ENCODE measurements at places on chromosomes 12 and 14.

DNA sequence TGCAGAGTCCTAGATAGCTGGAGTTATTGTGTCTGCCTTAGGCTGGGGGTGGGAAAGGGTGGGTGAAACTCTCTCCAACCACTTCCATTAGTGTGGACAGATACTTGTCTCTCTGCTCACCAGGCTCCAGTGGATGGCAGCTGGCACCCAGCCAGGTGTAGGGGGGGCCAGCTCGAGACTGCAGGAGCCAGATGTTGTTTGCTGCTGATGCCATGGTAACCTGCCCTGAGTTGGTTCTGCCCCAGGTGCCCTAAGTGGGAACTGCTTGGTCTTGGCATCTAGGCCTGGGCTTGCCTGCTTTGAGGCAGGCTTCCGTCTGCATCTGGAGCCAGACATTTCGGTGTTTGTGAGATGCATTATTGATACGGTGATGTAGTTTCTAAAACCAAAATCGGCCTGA is 82.2 kb downstream of the ADCK1 start:
- no peak for DNase-seq

DNA sequence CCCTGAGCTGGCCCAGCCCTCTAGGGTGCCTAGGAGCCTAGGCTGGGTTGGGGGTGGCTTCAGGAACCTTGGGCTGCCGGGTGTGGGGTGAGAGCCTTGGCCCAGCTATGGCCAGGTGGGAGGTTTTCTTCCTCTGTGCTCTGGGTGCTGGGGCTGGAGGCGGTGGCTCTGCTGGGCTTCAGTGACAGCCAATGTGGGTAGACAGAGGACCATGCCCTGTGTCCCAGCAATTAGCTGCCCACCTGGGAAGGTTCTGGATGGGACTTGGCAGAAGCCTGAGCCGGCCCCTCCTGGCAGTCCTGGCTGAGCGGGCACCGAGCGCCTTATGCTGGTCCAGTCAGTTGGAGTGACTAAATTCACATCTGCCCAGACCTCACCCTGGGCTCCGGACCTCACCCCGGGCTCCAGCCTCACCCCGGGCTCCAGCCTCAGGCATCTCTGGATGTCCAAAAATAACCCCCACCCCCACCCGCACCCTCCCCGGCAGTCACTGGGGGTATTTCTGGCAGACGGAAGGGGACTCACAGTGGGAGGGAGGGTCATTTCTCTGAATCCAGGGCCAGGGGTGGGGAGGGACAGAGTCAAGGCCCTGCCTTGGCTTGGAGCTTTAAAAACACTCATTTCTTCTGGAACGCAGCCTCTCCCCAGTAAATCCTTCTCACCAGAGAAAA is 46.9 kb downstream of the CYP46A1 start:
- DNase-seq = no peak

DNA sequence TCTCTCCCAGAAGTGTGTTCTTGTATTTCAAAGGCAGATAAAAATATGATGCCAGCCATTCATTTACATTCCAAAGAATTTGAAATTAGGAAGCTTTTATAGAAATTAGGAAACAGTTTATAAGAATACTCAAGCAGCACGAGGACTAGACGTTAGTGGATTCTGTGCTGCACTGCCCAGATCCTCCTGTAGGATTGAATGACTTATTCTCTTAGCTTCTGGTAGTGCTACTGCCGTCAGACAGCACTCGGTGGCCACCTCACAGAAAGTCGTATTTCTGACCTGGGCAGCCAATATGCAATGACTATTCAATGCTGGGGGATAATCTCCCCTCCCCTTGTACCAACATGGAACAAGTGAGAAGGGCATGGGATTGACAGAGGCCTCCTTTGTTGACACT is 326.4 kb downstream of the RPL10L start:
- DNase-seq = no peak

DNA sequence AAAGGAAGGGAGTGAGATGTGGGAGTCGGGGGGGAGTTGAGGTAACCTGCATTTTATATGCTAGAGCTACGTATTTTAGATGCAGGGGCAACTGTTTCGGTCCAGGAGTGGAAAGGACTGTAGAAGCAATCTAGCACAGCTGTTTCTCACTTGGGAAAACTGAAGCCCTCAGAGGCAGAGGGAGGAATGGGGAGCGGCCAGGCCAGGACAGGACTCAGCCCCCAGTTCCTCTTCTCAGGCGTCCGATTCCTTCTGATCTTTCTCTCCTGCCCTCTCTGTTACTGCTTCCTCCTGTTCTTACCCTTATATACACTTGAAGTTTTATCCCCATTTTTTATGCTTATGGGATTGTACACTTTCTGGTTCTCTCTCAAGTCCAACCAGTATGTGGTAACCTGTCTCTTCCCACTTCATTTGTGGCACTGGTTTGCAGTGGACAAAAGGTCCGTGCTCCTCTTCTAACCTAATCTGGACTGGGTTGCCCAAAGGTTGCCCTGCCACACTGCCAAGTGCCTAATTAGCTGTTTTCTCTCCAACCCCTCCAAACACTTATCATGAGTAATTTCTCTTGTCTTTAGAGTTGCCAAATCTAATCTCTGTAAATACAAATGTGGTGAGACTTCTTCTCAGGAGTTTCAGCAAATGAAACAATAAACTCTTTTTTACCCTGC is 16.2 kb downstream of the LPCAT3 start:
- DNase-seq = no peak

- peak; percentile 41 for DNase-seq
Observed at GRCh38 chr12:122979908-122980182, 636 bp upstream of the ARL6IP4 start.

GRCh38 chr14:73763396-73763795 is 49.2 kb upstream of the PNMA1 start:
- no peak for DNase-seq

GRCh38 chr12:122793685-122794106 is 19.3 kb downstream of the CCDC62 start:
- peak; percentile 67 for DNase-seq

GRCh38 chr14:64786296-64787149 is 82.3 kb downstream of the PLEKHG3 start:
- DNase-seq = no peak

DNA sequence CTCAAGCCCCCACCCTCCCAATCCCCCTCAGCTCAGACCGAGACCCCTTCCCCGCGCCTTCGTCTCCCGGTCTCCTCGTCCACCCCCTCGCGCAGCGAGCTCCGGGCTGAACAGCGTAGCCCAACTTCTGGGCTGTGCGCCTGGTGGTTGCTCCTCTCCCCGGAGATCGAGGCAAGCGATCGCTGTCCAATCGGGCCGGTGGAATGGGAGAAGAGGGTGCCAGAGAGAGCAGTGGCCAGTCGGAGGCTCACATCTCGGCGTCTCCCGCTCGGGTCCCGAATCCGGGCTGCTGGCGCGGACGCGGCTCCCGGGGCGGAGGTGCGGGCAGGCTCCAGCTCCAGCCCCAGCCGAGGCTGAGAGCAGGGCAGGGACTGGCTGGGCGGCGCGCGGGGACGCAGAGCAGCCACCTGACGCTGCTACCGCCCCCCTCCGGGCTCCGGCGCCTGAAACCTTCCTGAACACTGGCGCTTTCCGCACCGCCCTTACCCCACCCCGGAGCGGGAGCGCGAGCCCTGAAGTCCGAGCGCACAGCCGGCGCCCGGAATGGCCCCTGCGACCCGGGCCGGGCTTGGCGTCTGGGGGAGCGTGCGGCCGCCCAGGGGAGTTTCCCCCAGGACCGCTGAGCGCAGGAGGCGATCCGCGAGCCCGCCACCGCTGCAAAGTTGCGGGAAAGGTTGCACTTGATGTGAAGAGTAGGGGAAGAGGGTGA is 508 bp upstream of the KCNH5 start:
- DNase-seq = no peak

DNA sequence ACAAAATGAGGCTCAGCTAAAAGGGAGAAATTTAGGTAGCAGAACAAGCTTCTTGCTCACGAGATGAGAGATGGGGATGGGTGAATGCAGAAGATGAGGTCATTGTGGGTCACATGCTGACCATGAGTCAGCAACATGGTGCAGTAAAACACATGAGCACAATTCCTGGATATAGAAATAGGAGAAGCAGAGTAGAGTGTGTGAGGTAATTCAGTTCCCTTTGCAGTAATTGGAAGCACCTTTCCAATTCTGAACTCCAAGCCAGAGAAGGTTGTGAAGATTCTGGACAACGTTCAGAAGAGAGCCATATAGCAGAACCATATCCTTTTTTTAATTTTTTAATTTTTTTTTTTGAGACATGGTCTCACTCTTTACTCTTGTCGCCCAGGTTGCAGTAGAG is 62.0 kb upstream of the LMNTD1 start:
- no peak for DNase-seq

DNA sequence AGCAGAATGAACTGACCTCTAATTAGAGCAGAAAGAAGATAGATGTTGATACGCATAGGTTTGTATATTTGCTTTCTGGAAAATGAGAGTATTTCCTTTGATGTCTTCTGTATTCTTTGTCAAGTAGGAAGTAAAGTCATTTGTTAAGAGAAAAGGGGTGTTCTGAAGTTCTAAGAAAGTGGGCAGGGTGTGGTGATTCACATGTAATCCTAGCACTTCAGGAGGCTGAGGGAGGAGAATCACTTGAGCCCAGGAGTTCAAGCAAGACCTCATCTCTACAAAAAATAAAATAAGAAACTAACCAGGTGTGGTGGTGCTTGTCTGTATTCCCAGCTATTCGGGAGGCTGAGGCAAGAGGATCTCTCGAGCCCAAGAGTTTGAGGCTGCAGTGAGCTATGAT is 2.8 kb downstream of the RHNO1 start:
- no peak for DNase-seq

GRCh38 chr12:12764824-12765223 is 20.6 kb upstream of the APOLD1 start:
- DNase-seq = no peak

GRCh38 chr14:34318014-34318413 is 144.0 kb downstream of the SPTSSA start:
- no peak for DNase-seq

DNA sequence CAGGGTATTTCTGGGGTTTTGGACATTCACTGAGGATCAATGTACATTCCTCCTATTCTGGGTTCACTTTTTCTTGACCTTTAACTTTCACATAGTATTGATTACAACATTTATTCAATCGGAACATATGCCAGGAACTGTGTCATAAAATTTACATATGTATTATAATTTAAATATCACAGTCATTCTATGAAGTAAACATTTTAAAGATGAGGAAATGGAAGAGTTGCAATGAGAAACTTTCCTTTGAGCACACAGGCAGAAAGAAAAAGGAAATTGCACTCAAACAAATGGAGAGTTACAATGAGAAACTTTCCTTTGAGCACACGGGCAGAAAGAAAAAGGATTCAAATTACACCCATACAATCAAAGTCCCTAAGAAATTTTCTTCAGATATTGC is 3.1 kb downstream of the MUCL1 start:
- no peak for DNase-seq

DNA sequence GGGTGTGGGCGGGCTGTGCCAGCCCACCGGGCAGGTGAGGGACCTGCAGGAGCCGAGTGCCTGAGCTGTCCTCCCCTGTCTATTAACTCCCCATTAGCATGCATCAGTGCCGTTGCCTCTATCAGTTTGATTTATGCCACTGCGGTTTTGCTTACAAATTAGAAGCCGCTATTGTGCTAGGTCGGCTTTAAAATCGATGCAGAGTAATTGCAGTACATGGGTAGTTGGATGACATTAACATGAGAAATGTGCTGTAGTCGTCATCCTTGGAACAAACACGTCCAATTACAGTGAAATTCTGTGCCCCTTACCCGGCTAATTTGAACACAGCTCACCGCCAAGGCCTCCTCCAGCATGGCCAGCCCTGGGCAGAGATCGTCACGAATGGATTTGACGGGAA is 145.8 kb downstream of the TSPAN9 start:
- DNase-seq = no peak

DNA sequence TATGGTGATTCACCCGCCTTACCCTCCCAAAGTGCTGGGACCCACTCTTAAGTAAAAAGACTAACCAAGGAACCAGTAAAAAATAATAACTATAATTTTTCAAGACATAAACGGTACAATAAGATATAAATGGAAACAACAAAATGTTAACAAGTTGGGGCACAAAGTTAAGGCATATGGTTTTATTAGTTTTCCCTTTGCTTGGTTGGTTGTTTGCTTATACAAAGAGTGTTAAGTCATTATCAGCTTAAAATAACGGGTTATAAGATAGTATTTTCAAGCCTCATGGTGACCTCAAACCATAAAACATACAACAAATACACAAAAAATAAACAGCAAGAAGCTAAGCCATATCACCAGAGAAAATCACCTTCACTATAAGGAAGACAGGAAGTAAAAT is 406.1 kb downstream of the SEC23A start:
- no peak for DNase-seq

DNA sequence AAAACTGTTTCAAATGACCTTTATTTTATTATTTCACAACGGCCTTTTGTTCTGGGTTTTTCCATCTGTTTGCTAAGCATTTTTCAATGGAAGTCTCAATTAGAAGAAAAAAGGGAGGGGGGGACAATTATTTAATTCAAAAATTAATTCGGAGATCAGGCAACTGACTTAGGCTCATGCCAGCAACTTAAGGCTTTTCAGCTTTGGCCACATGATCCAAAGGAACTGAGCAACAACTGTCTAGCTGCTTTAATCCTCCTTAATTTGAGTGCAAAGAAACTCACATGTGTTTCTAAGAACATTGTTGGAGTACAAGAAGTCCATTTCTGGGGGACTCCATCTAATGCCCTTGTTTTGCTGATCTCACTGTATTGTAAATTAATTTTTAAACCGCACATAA is 188.0 kb downstream of the EXOC5 start:
- DNase-seq = no peak

DNA sequence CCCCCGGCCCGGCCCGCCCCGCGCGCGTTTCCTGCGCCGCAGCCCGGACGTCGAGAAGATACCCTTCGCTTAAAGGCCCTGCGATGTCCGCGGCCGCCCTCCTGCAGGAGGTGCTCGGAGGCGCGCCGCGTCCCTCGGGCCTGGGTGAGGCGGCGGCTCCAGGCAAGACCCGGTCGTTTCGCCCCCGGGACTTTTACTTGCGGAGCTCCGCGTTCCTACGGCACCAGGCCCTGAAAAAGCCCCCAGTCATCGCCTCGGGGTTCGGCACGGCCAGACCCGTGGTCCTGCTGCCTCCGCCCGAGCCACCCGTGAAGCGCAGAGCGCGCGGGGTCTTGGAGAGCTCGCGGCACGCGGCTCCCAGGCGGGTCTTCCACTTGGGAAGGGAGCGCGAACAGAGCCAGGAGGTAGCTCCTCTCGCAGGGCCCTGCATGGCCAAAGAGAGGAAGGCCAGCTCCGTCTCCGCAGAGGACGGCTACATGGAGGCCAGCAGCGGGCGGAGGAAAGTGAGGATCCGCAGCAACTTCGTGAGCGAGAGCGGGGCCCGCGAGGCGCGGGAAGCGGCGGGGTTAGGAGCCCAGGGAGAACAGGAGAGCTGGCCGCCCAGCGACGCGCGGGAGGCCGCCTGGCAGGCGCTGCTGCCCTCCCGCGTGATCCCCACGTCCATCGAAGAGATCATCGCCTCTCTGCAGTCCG is 26.9 kb downstream of the TTC6 start:
- peak; percentile 7 for DNase-seq

DNA sequence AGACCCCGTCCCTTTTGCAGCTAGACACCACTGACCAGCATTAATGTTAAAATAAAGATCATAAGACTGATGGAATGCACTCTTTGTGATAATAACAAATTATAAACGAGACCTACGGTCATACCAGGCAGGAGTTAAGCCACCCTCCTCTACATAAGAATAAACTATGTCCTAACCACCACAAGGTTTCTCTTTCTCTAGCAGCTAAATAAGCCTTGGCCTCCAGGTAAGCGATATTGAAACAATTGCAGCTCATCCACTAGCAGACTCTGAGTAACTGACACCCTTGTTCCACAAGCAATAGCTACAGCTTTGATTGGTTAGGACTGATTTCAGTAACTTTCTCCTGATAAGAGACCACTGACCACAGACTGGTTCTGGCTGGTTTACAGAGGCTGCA is 144.2 kb upstream of the CCDC198 start:
- no peak for DNase-seq

- DNase-seq = no peak
Observed at GRCh38 chr12:132285991-132286681, 43.3 kb downstream of the GALNT9 start.

All from GM20000 (cell line).